HTR-8/SVneo (cell line): ENCODE measurements at places on chromosomes 12 and 14.
A peak's percentile ranks its signal among the peaks of the same experiment; 100 is the strongest.

DNA sequence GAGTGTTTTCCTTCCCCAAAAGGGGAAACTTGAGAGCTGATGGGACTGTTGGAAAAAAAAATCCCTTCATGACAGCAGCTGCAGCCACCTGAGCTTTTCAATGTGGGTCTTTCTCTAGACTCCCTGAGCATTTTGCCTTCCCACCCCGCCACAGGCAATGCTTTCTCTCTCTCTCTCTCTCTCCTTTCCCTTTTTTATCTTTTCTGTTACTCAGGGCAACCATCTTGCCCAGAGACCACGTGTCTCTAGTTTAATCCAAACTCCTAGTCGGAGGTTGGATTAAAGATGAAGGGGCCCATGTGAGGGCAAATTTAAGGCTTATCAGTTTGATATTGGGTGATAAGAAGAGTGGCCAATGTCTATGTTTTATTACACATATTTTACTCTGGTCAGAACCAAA is 25.9 kb upstream of the B4GALNT1 start:
- no peak for DNase-seq

DNA sequence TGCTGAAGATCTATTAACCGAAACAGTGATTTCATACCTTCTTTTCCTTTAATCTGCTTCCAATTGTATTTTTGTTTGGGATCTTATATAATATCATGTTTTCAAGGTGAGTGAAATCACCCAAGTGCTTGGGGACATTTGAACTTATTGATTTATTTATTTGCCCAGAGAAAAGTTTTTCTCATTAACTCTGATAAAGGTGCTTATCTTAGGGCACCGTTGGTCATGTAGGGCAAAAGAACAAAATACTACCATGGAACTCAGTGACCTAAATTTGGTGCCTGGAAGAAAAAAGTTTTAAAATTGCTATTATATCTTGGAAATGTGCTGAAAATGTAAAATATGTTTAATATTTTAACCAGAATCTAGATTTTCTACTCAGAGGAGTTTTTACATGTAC is 207.4 kb upstream of the NPAS3 start:
- no peak for DNase-seq

DNA sequence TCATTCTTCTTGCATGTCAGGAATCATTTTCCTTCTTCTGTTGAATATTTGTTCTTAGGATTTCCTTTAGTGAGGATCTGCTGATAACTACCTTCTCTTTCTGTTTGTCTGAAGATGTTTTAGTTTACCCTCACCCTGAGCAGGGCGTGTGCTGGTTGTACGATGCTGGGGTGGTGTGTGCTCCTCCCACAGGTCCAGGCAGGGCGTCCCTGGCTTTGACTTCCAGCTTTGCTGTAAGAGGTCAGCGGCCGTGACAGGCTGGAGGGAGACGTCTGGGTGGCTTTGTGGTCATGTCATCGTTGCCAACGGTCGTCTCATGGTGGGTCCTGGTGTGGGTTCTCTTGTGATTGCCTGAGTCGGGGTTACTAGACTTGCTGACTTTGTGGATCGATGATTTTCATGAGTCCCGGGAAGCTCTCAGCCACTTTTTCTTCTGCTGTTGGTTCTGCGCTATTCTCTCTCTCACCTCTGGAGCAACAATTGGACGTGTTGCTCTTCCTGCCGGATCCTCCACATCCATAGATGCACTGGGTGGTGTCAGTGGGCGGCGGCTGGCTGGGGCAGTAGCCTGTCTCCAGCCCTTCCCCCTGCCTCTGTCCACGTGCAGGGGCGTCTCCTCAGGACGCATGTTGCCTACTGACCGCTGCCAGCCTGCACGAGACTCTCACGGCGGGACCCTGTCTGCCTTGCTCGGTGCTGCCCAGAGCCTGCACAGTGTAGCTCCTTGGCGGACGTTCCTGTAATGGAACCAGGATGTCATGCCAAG is 8.4 kb downstream of the PACS2 start:
- DNase-seq: no peak

- no peak for DNase-seq
These were observed 50.0 kb downstream of the NCOR2 start for GRCh38 chr12:124517260-124518050.

DNA sequence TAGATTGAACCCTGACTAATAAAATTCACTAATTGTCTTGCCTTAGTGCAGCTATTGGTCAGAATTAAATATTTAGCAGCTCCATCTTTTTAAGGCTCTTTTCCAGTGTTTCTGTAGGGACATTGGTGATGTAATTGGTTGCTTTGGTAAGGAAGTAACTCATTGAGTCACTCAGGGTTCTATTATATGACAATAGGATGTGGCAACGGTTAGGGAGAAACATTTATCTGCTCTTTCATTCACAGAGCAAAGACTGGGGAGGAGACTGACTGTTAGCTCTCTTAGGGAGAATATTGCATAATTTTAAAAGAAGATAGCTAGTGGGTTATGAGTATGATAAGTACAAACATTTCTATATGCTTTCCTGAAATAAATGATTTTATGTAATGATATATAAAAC is 616.5 kb downstream of the TRHDE start:
- DNase-seq: no peak

DNA sequence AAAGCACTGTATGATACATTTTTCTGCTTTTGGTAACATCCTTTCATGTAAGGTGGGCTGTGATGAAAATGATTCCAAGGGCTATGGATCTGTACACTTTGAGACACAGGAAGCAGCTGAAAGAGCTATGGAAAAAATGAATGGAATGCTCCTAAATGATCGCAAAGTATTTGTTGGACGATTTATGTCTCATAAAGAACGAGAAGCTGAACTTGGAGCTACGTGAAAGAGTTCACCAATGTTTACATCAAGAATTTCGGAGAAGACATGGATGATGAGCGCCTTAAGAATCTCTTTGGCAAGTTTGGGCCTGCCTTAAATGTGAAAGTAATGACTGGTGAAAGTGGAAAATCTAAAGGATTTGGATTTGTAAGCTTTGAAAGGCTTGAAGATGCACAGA is 22.1 kb upstream of the SRGAP1 start:
- peak; percentile 51 for DNase-seq

GRCh38 chr12:4471256-4471655 is 25.6 kb upstream of the FGF6 start:
- DNase-seq: no peak

- DNase-seq: no peak
These were observed 36.7 kb downstream of the SLC25A47 start for GRCh38 chr14:100359881-100360280.

- no peak for DNase-seq
These were observed 340.4 kb downstream of the SLC6A15 start for GRCh38 chr12:84572196-84572595.

DNA sequence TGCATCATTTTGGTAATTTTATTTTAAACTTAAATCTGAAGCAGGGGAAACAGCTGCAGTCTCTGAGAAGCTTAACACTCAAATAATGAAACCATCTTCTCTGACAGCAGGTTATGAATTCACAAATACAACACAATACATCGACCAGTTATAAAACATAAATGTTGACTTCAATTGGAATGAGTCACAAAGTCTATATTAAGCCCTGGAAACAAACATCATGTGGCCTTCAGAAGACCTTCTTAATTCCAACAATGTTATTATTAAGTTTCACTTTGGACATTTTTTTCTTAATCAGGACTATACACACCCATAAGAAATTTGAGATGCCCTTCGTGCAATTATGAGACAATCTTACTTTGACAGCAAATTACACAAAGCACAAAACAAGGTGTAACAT is 68.9 kb downstream of the CEP128 start:
- no peak for DNase-seq

GRCh38 chr12:27331927-27332324 is 710 bp upstream of the BMAL2 start:
- no peak for DNase-seq

DNA sequence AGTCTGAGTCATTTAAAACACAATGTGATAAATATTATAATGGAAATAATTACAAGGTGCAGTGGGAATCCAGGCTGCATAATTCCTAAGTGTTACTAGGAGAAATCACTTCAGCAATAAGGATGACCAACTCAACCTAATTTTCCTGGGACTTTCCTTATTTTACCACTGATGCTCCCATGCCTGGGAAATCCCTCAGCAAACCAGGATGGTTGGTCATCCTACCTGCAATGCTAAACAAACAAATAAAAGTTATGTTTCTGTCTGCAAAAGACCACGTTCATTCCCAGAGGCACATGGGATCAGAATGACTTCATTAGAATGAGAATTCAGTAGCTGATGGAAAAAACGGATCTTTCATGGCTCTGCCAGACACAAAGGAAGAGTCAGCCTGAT is 130.8 kb upstream of the RAP1B start:
- no peak for DNase-seq

- no peak for DNase-seq
These were observed 465.9 kb upstream of the TBX3 start for GRCh38 chr12:115149685-115150378.

DNA sequence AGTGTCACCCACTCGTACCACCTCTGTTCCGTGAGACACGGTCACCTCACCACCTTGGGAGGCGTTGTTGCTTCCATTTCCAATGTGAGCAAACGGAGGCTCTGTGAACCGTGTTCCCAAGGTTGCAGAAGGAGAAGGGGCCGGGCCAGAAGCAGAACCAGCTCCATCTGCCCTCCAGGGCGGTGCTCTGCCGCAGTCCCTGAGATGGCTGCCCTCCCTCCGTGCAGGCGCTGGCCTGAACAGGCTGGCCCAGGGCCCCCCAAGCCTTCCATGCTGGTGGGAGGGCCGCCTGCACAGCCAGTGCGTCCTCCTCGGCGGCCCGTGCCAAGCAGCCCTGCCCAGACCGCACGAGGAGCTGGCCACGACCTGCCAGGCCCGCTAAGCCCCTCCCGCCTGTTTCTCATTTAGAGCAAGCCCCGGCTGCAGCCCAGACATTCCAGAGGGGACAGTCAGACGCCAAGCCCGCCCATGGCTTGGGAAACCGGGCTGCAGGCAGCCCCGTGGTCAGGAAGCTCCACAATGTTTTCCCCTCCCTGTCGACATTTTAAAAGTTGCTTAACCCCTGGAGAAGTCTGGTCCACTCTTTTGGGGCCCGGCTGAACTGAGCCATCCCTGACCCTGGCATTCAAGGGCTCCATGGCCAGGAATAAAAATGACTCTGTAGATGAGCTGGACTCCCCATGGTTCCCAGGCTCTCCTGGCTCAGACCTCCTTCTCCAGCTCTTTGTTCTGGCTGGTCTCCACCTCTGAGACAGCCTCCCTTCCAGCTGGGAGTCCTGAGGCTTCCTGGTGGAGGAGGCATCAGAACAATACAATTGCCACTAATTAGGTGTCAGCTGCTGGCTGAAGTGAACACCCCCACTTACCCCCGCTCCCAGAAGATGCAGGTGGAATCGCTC is 236.0 kb downstream of the BCL11B start:
- DNase-seq: peak; percentile 84

DNA sequence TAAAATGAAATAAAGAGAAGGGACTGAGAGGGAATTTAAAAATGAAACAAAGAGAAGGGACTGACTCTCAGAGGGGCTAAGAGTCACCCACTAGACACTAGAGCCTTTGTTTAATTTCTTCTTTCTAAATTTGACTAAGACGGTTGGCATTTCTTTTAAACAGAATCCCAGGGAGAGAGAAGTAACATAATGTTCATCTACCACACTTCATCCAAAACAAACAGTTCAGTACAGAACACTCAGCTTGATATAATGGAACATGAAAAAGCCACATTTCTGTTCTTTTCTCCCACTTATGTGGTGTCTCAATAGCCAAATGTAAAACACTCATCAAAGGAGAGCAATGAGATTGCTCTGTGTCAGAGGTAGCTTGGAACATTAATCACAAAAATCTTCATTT is 10.1 kb upstream of the NT5DC3 start:
- DNase-seq: no peak

GRCh38 chr12:68080577-68080976 is 79.0 kb downstream of the IFNG start:
- DNase-seq: no peak

GRCh38 chr14:51533160-51533559 is 118.5 kb upstream of the FRMD6 start:
- DNase-seq: peak; percentile 43

GRCh38 chr14:92969430-92969829 is 46.5 kb downstream of the CHGA start:
- no peak for DNase-seq
